Activated naive CD4-positive, alpha-beta T cell treated with Interleukin-2 at 50 U/mL for 16 hours (primary cell): ENCODE measurements at places on chromosomes 2 and 18.

DNA sequence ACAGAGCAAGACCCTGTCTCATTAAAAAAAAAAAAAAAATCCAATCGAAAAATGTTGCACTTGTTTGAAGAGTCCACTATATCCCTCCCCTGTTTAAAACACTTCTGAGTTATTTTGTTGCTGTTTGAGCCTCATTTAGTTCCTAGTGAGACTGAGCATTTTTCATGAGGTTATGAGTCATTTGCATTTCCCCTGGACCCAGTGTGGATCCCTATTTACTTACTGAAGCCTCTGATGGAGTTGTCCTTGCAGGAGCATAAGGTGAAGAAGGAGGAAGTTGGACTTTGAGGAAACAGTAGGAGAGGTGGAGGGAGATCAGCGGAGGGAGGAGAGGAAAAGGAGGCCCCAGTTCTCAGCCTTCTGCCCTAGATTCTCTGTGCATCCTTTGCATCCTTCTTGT, 5.1 kb downstream of the CXCR1 start:
- DNase-seq, result no peak

- no peak for DNase-seq
Measured at GRCh38 chr18:51266773-51267172, 69.3 kb upstream of the MEX3C start.

- no peak for DNase-seq
Measured at GRCh38 chr2:61911510-61911909, 6.0 kb downstream of the COMMD1 start.

DNA sequence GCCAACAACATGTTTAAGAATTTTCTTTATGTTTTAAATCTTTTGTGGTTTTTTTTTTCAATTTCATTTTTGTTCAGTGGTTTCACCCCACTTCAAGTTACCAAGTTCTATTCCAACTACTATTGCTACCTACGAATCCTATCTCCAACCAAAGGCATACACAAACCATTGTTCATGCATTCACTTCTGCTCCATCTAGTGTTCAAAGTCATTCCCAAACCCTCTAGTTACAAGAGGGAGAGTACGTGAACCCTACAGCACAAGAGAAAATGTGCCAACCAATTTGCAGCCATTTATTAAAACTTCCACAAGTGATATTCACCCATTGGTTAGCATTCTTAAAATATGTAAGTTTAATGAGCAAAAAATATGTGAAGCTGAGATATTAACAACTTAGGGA, 295.1 kb upstream of the KYNU start:
- DNase-seq, result no peak

DNA sequence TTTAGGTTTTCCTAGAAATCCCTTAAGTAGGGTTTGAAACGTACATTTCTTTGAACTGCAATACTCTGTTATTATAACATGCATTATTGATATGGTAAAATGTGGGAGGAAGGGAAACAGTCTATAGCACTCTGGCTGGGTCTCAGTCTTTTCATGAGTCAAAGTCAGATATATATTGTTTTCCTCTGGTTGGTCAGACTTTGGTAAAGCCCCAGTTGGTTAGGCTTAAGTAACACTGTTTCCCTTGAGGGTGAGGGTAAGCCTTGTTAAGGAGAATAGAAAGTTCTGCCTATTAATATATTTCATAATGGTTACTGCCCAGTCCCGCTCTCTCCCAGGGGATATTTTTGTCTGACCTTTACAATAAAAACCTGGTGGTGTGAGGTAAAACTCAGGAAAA, 44.7 kb upstream of the TNP1 start:
- no peak for DNase-seq

DNA sequence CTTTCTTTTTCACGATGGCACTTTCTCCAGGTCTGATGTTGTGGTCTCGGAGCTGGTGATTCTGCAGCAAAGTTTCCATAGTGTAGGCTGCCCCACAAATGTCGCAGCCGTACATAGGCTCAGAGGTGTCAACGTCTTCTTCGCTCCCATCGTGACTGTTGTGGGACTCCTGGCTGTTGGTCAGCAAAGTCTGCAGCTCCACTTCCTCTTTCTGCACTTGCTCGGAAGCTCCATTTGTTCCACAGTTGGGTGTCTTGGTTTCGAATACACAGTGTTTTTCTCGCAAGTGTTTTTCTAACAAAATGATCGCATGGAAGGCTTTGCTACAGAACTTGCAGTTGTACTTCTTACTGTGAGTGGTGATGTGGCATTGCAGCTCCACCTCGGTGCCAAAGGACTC, 126.8 kb downstream of the ZNF521 start:
- DNase-seq, result no peak

- DNase-seq, result no peak
Measured at GRCh38 chr18:24333084-24333483, 64.5 kb downstream of the OSBPL1A start.
